ENCODE measurements at places on chromosomes 1 and 21.

DNA sequence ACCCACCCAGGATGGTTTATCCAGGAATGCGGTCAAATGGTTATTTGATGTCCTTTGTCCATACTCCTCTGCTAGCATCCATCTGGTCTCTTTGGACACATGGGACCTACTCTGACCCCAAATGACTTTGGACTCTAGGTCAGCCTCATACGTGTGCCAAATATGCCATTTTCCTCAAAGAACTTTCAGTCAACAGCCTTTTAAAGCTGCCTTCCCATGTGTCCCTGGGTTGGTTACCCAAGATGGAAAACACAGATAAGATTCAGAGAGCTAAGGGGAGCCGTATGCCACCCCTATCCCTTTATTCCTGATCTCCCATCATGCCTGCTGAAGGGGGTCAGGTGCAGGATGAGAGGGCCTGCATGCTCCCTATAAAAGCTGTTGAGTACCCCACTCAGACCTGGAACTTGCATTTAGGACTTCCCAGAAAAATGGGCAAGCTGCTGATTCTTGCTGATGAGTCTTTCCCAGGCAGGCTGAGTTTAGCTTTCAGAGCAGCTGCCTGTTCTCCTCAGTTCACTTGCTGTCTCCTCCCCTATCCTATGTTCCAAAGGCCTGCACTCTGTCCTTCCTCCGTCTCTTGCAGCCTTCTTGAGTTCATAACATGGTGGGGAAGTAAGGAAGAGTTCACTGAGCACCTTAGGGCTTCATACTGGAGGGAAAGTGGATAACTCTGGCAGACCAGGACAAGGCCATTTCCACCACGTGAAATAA is 19.8 kb downstream of the CHI3L2 start:
- no peak for DNase-seq

GRCh38 chr1:26289158-26290059 is 9.5 kb downstream of the SH3BGRL3 start:
- no peak for DNase-seq

GRCh38 chr1:207155028-207155427 is 51.0 kb downstream of the C4BPA start:
- no peak for DNase-seq

GRCh38 chr1:101295209-101295608 is 58.4 kb downstream of the S1PR1 start:
- DNase-seq = no peak

Measured in stimulated activated CD4-positive, alpha-beta T cell treated with anti-CD3 and anti-CD28 coated beads, TNF-alpha, amount 100 ng/mL, for 1 hour (primary cell).